Activated CD4-positive, alpha-beta T cell treated with anti-CD3 and anti-CD28 coated beads, Interleukin-2, amount 50 U/mL, for 4 hours (primary cell): ENCODE measurements at places on chromosomes 3 and 15.

DNA sequence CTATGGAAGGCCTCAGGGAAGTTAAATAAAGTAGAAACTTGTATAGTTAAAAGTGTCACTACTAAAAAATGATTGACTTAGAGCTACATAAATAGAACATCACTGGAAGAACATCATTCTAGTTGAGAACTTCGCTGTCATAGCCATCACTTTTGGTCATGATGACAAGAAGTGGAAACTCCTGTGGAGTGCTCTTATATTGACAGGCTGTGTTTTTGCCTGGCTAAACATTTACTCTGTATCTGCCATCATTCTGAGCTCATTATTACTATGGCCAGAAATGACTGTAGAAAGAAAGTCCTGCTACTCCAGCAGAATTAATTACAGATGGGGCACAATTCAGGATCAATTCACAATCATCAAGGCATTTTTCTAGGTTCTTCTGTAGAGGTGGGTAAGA lies 165.1 kb upstream of the GOLIM4 start:
- no peak for DNase-seq

DNA sequence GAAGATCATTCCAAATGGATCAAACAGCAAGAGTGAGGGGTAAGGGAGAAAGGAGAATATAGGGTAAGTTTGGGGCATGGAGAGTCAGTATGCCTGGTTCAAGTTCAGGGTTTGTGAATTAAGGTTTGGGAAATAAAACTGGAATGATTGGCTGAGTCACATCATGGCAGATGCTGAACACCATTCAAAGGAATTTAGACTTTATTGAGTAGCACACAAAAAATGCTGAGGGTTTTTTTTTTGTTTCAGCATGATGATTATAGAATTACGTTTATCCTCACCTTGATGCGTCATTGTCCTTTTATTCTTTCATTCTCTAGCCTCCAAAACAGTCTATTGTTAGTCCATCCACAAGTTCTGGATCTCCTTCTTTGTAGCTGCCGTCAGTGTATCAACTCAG lies 220.0 kb upstream of the UMPS start:
- no peak for DNase-seq

DNA sequence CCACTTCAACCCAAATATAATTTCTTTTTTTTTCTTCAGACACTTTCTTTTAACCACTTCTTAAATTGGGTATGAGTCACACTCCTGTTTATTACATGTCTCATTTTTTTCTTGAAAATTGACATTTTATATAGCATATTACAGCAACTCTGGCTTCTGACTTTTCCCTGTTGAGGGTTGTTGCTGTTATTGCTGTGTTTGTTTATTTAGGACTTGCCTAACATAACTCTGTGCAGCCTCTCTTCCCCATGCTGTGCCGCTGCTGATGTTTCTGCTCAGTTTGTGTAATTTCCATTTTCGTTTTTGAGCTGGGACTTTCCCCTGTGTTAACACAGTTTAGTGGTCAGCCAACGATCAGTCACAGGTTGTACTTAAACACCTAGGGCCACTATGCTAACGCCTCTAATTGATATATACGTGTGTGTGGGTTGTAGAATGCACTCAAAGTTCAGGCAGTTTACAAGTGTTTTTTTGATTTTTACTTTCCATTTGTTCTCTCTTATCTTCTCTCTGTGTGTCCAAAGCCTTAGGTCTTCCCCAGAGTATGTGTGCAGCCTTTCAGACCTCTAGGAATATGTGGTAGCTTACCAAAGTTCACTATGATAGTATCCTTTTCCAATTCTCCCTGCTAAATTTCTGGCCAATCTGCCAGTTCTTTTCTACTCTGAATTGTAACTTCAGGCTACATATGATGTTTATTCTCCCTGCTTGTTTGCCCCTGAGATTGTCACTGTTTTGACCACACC lies 337.2 kb downstream of the ZBTB20 start:
- DNase-seq: no peak

DNA sequence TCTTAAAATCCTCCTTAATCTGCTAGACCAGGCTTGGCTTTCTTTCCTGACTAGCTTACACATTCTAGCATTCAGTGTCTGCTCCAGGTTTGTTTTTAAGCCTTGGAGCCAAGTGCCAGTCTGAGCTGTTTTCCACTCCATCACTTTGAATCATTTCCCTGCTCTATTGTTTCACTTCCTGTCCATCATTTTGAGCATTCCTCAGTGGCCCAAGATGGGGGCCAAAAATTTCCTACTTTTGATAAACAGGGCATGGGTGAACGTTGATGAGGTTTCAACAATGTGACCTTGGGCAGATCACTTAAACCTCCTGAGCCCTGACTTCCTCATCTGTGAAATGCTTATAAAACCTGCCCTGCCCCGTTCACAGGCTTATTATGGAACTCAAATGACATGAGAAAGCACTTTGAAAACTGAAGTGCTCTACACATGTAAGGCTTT lies 4.4 kb downstream of the CYP19A1 start:
- no peak for DNase-seq

GRCh38 chr3:181912384-181912783 lies 200.7 kb downstream of the SOX2 start:
- DNase-seq: no peak
